GDM1 (cell line): ENCODE measurements at places on chromosomes 6 and 20.

- no peak for DNase-seq
These were observed 85.4 kb downstream of the PLCG1 start for GRCh38 chr20:41222703-41223102.

GRCh38 chr20:709991-710779, 34.6 kb upstream of the SCRT2 start:
- DNase-seq: no peak

DNA sequence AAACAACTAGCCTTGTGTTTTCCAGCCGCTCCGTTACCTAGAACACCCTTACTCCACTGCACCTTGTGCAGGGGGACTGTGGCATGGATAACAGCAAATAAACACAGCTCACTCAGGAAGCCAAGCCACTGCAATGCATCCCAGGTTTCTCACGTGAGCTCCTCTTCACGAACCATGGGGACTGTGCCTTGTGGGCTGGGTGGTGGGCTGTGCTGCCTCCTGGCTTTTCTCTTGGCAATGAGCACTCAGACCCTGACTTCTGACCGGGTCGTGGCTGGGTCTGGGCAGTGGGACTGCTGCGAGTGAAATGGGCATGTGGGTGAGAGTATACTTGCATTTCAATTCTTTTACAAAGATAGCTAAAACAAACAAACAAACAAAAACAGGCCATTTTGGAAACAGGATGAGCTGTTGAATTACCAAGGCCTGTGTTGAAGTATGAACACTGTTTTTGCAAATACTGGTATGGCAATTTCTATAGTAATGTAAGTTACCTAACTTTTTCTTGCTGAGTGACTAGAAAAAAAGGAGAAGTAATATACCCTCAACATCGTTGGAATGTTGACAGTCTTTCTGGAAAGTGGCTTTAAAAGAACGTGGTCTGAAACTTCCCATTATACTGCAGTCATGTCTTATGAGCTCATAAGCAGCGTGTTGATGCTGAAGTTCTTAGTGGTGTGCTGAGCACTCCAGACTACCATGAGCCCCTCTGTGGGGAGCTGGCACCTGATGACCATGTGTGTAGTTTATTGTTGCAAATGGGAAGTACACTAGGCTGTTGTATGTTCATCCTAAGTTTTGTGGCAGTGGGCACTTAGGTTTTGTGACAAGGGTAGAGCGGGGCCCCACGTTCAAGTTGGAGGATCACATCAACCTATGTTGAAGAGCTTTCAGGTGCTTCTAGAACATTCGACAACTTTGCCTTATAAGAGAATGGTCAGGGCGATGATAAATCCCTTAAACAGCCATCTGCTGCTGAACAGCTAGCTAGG, 120.4 kb downstream of the ARMC2 start:
- DNase-seq: peak; percentile 48

DNA sequence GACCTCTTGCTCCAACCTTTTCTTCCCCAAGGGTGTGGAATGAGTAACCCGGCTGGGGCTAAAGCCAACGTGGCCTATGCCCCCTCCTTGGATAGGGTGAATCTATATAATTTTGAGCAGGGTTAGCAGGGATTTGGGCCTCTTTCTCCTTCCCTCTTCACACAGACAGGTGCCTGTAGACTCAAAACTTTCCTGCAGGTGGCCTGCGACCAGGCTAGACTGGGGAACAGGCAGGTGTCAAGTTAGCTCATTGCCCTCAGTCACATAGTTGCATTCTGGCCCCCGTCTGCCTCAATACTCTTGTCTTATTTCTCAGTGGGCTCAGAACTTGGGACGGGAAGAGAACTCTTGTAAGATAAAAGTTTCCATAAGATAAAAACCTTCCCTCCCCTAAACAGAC, 243.0 kb downstream of the ATXN1 start:
- no peak for DNase-seq

- no peak for DNase-seq
These were observed 33.1 kb upstream of the CHRNA4 start for GRCh38 chr20:63394069-63394919.

DNA sequence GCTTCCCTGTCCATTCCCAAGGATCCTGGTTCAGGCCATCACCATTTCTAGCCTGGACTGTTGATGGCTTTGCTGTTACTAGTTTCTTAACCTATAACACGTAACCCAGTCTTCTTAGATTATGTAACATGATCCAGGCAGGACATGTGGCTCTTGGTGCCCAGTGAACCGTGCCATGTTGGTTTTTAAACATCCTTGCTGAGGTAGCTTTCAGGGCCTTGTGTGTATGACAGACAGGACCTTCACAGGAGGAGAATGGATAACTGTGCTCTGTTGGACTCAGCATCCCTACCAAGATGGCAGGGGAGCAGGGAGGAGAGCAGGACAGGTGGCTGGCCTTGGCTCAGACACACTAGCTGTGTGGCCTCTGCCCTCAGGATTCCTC, 46.8 kb downstream of the PANK2 start:
- DNase-seq: no peak
